ENCODE measurements at places on chromosomes 5 and 9.

DNA sequence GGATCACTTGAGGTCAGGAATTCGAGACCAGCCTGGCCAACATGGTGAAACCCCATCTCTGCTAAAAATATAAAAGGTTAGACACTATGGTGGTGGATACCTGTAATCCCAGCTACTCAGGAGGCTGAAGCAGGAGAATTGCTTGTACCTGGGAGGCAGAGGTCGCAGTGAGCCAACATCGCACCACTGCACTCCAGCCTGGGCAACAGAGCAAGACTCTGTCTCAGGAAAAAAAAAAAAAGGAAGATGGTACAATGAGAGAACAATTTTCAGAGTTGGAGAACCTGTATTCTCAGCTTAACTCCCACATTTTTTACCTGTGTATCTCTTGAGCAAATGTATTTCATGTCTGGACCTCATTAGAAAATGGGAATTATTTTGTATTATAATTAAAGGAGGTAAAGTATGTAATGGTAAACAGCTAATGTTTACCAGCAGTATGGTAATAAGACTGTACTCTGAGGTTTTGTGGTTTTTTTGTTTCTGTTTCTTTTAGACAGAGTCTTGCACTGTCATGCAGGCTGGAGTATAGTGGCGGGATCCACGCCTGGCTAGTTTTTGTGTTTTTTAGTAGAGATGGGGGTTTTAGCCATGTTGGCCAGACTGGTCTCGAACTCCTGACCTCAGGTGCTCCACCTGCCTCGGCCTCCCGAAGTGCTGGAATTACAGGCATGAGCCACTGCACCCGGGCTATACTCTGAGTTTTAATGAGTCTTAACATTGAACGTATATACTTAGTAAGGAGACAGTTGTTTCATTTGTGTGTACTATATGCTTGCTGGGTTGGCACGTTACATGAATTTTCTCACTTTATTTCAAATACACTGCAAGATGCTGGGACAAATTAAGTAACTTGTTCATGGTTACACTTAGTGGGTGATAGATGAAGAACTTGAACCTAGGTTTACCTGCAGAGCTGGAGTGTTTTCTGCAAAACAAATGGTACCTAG lies 16.2 kb downstream of the UHRF2 start:
- no peak for DNase-seq

DNA sequence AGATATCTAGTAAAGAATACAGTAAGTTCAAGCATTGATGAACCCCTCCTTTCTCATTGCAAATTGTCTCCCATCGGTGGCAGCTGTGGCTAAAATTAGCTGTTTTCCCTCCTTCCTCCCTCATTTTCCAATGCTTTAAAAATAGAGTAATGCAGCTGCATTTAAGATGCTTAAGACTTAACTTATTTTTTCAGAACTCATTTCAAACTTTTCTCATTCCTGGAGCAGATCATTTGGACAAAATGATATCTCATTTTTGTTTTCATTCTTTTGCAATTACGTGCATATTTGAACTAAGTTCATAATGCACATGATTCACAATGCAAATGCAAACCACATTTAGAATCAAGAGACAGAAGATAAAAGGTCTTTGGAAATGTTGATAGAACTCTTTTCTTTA lies 14.6 kb downstream of the HSPB3 start:
- no peak for DNase-seq

GRCh38 chr5:142748568-142749249 lies 21.5 kb upstream of the ARHGAP26 start:
- peak; percentile 18 for DNase-seq

- DNase-seq = no peak
Observed at GRCh38 chr9:97039514-97039860, 545 bp upstream of the CTSV start.

GRCh38 chr5:116242343-116242742 lies 157.5 kb downstream of the COMMD10 start:
- no peak for DNase-seq

DNA sequence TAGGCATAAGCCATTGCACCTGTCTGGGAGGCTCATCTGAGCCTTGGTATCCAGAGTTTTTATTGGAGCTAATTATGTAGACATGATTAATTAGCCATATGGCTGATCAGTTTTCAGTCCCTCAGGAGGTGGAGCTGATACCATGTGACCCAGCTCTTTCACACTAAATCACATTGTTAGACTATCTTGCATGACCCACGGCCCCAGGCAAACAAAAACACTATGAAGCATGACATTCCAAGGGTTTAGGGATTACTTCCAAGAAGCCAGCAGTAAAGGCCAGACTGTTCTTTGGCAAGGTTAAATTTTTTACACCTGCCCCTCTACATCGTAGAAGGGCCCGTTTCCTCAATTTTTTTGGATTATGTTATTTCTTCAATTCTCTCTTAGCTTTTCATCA lies 5.0 kb upstream of the C5orf24 start:
- DNase-seq = no peak

DNA sequence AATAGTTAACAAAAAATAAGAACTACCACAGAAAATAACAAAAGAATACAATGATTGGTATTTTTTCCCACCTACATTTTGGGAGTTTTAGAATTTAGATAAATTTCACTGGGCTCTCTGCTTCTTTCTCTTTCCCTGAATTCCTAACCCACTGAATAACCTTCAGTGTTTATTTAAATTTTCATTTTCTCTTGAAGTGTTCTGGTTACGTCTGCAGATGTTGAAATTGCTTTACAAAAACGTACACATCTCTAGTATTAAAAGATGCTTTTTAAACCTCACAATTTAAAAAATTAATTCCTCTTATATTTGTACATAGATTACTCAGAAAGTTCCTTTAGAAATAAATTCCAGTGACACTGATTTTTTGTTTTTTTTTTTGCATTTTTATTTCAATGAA lies 158.7 kb upstream of the TUT7 start:
- DNase-seq = no peak

DNA sequence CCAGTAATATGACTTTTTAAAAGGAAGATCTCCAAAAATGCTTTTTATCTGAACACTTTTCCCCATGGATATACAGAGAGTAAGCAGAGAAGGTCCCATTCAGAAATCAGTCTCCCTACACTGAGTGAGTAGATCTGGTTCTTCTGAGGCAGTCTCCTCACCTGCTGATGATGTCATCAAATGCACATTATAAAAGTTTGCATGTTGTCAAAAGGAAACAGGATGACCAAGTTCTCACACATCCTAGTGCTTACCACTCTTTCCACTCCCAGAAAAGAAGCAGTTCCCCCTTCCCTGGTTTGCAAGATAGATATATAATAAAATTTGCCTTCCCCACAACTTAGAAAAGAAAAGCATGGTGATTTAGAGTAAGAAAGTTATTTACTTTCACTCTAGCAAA lies 180.5 kb downstream of the RAB3C start:
- no peak for DNase-seq

DNA sequence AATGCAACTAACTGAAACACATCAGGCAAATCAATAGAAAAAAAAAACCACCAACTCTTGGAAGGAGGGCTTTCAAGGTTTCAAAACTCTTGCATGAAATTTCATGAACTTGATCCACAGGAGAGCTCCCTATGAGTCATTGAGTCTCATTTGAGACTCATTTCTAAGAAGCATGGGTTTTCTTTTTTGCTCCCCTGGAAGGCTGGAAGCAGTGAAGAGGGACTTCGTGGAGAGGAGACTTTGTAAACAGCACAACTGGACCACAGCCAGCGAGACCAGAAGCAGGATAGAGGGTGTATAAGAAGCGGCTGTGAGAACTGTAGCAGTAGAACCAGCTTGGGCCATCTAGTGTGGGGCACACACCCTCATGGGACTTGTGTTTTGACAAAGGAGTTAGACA lies 41.2 kb upstream of the RAPGEF1 start:
- DNase-seq = no peak

- no peak for DNase-seq
Observed at GRCh38 chr5:82984786-82985735, 92.1 kb downstream of the TMEM167A start.

DNA sequence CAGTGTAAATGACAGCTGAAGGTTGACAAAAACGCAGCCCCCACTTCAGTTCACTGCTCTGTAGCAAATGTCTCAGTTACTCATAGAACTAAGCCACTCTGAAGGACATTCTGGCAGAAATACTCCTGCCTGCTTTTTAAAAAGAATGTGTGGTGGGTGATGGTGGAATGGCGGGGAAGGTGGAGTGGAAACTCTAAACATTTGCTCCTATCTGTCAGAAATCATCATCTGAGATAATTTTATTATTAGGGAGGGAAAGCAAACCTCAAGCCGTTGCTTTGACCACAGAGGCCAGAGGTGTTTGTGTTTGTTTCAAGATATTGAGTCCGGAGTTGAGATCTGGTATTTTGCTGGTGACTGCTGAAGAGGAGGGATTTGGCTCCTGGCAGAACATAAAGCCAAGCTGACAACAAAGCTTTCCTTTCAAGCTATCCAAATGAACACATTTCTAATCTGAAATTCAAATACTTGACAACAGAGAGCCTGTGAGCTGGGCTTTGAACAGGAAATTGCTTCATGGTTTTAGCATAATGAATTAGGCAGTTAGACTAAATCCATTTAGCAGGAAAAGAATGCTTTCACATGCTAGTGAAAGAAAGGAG lies 362.7 kb downstream of the CSNK1G3 start:
- DNase-seq = no peak

GRCh38 chr9:133706307-133707050 lies 31.7 kb downstream of the SARDH start:
- DNase-seq = no peak

- no peak for DNase-seq
Observed at GRCh38 chr5:6525910-6526309, 77.3 kb downstream of the UBE2QL1 start.

DNA sequence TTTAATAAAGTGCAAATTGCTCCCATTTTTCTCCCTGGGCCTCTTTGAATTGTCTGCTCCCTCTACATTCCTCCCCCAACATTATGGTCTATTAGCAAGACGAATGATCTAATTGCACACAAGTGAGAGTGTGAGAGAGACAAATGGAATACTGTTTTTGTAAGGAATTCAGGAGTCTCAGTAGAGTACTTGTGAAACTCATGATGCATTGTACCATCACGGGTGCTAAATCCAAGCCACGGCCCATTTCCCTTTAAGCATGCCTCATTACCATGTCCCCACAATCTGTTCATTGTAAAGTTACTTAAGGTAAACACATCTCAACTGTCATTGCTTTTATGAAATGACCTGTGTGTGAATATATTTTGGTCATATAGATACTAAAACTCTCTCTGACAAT lies 62.8 kb downstream of the CD180 start:
- DNase-seq = no peak

GRCh38 chr5:138943599-138944173 lies 68.6 kb upstream of the LRRTM2 start:
- no peak for DNase-seq

- DNase-seq = no peak
Observed at GRCh38 chr5:56142614-56143372, 90.3 kb downstream of the ANKRD55 start.

DNA sequence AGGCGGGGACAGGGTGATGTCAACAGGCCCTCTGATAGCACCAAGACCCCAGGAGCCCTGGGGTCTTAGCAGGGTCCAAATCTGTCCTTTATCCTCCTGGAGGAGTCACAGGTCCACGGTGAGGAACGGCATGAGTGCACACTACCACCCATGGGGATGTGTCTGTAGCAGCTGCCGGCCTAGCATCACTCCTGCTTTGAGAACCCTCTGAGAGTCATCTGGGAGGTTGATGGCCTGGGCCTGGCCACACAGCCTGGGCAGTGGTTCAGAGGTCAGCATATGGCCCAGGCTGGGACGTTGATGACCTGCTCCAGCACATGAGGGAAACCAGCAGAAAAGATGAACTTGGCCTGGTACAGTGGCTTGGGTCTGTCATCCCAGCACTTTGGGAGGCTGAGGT lies 1.8 kb upstream of the GFPT2 start:
- no peak for DNase-seq

DNA sequence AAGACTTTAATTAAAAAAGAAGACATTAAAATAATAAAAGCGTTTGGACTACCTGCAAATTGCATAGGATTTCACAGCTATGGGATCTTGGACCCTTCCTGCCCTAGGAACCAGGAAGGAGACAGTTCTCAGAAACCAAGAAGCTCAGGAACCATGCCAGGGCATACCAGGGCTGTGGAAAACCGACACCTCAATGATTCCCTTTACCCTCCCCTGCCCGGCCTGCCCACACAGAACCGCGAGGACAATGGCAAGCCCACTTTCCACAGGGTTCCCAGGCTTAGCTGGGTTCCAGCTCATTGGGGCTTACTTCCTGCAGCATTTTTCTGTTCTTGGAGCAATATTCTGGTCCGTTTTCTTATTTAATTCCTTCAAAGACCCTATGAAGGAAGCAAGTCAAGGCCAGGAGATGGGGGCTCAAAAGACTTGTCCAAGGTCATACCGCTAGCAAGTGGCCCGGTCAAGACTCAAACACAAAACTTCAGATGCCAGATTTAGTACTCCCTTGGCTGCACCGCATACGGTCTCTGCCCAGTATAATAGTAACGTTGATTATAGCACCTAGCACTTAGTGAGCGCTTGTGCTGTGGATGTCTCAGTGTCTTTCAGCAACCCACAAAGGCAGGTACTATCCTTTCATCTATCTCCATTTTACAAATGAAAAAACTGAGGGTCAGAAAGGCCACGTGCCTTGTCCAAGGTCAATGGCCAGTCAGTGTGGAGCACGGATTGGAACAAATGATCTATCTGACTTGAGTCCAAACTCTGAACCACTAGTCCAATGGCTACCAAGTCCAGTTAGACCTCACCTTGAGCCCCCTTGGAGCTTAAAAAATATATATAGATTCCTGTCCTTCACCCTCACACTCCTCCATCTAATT lies 6.8 kb downstream of the FAT2 start:
- no peak for DNase-seq

GRCh38 chr5:45093377-45093776 lies 284.6 kb downstream of the MRPS30 start:
- no peak for DNase-seq

GRCh38 chr9:91004992-91005391 lies 203.4 kb downstream of the SYK start:
- no peak for DNase-seq

DNA sequence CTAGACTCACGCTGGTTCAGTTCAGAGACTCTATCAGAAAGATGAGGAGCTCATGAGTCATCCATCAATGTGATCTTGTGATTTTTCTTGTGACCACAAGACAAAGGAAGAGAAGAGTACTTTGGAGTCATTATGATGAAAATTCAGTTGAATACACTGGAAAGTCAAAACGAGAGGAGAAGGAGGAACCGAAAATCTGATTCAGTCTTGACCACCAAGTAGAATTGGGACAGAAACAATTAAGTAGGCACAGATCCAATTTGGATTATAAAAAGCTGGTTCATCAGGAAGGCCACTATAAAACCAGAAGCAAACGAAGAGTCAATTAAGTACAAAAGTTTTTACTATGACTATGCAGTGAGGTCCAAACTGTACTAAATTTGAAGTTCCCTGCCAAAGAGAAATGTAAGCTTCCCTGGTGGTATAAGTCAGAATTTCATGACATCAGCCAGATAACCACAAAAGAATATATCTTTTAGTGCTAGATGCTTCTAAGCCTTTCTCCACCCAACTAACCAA lies 90.9 kb downstream of the THBS4 start:
- no peak for DNase-seq

DNA sequence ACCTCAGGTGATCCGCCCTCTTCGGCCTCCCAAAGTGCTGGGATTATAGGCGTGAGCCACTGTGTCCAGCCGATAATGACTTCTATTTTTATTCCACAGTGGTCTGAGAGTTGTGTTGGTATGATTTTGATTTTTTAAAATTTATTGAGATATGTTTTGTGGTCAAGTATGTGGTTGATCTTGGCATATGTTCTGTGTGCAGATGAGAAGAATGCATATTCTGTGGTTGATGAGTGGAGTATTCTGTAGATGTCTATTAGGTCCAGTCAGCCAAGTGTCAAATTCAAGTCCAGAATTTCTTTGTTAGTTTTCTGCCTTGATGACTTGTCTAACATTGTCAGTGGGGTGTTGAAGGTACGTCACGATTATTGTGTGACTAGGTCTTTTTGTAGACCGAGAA lies 338.2 kb upstream of the TARS1 start:
- DNase-seq = no peak
